ENCODE measurements at places on chromosomes 12 and 14.
A peak's percentile ranks its signal among the peaks of the same experiment; 100 is the strongest.

DNA sequence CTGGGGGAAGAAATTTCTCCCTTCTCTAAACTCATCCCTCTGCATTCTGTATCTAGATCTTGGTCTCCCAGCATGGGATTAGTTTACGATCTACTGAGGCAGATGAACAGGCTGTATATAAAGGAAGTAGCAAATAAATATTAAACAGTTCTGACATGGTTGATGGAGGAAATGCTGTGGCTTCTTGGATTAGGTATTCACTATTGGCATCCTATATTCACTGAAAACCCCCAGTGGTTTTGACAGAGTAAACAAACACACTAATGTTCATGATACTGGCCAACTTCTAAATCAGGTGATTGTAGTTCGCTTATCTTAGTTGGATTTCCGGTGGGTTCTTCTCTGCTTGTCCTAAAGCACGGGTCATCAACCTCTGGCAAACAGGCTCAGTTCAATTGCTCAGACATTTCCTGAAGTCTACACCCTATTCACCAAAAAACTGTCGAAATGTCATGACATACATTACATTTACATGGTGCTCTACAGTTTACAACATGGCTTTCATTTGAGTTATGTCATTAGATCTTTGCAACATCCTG is 433.9 kb downstream of the EGLN3 start:
- no peak for DNase-seq

DNA sequence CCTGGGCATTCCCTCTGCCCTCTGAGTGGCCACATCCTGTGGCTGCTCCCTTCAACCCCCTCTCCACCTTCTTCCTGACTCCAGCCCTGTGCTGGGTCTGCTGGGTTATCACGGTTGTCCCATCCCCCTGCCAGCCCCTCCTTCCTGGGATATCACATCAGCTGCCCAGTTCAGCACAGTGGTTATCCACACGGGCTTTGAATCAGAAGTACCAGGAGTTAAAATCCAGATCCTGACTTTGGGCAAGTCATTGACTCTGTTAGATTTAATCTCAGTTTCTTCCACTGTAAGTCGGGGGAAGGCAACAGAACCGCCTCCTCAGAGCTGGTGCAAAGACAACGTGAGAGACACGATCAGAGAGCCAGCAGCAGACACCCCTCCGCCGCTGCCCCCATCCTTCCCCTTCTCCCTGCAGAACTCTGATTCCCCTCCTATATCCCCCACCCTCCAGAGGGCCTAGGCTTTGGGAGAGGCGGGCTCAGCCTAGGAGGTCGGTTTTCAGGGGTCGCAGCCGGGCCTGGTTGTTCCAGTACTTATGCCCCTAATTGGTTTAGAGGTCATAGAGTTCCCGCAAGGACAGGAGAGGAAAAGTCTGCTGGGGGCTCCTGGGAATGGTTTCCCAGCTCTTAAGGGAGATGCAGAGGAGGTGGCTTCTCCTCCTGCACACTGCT is 42.5 kb downstream of the PRIMA1 start:
- DNase-seq = no peak

- no peak for DNase-seq
Measured at GRCh38 chr12:91871751-91872150, 273.9 kb downstream of the BTG1 start.

- no peak for DNase-seq
Measured at GRCh38 chr14:83071888-83072501, 1538.3 kb upstream of the SEL1L start.

DNA sequence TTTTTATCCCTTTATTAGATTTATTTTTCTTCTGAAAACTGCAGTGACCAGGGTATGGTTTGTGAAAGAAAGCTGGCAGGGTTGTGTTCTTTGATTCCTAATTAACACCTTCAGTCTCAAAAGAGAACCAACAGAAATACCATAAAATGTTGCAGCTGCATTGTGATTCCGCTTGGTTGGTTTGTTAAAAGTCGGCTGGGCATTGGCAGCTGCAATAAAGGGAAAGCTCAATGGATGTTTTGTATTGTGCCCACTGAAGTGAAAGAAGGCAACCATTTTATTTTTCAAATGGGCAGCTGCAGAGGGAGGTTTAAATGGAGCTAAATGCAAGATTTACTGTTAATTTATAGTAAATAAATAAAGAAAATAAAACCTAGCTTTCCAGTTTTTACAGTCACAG is 16.7 kb downstream of the LGR5 start:
- DNase-seq = no peak

DNA sequence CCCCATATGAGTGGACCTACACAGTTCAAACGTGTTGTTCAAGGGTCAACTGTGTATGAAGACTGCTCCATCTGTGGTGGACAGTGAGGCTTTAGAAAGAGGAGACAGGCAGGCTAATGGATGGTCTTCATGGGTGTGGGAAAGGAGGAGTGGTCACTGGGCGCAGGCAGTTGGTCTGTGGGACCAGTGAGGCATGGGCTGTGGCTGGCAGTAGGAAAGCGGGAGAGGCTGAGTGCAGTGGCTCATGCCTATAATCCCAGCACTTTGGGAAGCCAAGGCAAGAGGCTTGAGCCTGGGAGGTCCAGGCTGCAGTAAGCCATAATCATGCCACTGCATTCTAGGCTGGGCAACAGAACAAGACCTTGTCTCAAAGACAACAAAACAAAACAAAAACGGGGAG is 2.0 kb upstream of the NR4A1 start:
- no peak for DNase-seq

- no peak for DNase-seq
Measured at GRCh38 chr12:115190010-115190770, 506.2 kb upstream of the TBX3 start.

DNA sequence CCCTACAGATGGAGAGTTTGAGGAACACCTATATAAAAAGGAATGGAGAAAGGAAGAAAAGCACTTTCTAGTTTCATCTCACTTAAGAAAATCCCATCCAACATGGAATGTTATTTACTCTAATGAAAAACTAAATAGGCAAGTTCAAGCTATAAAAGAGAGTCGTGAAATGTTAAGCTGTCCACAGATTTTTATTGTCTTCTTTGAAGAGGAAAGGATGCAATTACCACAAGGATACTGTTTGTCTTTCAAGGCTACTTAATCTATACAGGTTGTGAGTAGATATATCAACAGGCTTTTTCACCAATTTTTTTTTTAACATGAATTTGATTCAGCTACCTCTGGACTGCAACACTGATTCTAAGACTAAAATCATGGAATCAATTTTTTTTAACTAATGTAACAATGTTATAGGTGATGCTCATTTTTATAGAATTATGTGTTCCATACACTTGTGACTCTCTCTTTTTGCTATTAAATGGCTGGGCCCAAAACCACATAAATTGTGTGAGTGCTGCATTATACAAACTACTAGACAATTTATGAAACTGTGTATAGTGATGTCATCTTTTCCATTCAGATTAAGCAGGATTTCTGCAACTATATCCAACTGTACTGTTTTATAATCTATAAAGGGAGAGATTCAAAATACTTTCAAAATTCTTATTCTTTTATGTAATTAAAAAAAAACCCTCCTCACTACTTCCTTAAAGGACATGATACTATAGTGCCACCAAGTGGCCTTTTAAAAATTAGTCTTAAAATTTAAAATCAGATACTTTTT is 26.8 kb upstream of the BMAL2 start:
- DNase-seq = peak; percentile 82

DNA sequence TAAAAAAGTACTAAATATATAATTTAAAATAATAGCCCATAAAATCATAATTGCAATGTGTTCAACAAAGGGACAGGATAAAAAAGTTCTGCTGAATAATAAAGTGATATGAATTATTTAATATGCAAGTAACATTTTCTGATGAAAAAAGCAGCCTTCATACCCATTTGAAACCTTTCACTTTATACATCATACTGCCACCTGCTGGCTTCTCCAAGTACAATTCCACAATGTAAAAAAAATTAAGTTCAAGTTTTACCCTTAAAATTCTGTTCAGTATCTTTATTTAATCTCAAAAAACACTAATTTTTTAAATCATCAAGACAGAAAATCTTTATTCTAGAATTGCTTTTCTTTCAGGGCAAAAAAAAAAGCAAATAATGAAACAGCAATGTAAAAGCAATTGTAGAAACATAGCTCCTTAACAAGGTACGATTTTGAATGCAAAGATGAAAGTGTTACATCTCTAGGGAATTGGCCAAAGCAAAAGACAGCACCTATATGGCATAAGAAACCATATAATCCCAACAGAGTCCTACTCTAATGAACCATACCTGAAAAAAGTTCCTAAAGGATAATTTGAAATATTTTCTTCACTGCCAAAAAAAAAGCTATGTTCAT is 15.0 kb downstream of the MDM1 start:
- DNase-seq = peak; percentile 84

DNA sequence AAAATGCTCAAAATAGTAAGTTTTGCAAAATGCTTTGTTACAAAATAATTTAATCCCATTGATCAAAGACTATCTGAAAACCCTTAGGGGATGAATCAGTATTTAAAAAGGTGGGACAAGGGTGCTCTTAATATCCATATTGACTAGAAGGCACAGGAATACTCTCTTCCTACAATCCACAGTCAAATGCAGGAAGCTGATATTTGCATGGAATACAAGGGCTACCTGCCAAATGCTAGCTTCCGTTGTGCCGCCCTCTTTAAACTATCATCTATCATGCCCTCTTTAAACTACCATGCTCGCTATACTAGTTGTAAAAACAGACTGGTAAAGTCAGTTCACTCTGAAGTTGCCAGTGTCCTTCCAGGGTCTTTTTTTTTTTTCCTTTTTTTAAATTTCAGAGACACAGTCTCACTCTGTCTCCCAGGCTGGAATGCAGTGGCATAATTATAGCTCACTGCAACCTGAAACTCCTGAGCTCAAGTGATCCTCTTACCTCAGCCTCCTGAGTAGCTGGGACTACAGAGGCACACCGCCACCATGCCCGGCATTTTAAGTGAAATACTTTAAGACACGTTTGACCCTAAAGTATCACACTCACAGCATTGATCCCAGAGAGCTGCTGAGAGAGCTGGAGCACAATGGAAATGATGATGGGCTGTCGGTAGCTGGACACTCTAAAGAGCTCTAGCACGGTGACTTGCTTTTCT is 6.7 kb downstream of the SLC2A3 start:
- no peak for DNase-seq

GRCh38 chr12:4857472-4858291 is 52.0 kb upstream of the KCNA1 start:
- peak; percentile 71 for DNase-seq

GRCh38 chr14:74574090-74574433 is 38.0 kb downstream of the LTBP2 start:
- no peak for DNase-seq

DNA sequence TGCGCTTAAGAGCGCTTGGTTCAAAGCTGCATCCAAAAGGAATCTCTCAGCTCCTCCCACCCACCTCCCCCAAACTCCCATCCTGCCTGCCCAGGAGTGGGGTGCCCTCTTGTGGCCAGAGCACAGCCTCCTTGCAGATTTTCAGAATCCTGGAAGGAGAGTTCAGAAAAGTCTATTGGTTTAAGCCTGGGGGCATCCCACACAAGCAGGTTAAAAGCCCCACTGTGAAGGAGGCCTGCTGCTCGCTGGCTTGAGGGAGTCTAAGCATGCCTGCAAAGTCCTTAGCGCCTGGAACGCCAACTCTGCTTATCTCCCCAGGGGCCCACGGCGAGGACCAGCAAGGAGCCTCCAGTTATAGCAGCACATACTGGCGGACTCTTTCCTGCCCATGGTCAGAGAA is 297.1 kb downstream of the KSR2 start:
- DNase-seq = no peak

GRCh38 chr14:88049266-88049665 is 44.3 kb downstream of the GPR65 start:
- no peak for DNase-seq

DNA sequence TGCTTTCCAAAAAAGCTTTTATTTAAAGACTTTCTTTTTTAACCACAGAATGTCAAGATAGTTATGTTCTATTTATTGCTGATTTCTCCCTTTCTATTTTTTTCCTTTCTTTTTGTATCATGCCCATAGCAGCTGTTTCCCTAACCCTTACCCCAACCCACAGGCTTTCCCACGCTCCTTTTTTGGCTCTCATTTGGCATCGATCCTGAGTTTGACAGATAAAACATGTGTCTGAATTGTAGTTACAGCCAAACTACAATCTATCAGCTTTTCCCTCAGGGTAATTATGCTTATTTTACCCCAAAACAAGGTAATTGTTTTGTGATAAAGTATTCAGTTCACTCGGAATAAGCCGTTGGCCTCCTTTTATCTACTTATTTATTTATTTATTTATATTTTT is 46.7 kb downstream of the PDE3A start:
- DNase-seq = peak; percentile 41

DNA sequence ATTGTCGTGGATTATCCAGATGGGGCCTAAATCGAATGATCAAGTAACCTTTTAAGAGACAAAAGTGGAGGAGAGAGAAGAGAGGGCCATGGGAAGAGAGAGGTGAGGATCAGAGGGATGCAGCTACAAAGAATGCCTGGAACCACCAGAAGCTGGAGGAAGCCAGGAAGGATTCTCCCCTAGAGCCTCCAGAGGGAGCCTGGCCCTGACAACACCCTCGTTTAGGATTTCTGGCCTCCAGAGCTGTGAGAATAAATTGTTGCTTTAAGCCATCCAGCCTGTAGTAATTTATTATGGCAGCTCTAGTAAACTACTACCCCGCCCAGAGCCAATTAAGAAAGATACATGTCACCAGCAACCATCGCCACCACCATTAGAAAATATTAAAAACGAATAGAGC is 46.2 kb upstream of the GSC start:
- no peak for DNase-seq

DNA sequence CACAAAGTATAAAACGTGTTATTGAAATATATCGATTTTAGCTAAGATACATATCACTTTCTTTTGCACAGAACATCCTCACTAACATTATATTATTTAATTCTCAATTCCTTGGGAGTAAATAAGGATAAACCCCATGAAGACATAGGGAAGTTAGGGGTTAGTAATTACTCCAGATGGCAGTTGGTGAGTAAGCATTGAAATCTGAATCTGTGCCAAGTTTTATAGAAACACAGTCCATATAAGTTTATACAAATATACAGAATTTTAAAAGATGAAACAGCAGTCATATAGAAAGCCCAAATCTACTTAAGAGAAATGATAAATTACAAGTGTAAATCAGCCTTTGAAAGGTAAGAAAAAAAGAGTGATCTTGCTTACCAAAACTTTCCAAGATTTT is 200.4 kb upstream of the SYT10 start:
- no peak for DNase-seq

DNA sequence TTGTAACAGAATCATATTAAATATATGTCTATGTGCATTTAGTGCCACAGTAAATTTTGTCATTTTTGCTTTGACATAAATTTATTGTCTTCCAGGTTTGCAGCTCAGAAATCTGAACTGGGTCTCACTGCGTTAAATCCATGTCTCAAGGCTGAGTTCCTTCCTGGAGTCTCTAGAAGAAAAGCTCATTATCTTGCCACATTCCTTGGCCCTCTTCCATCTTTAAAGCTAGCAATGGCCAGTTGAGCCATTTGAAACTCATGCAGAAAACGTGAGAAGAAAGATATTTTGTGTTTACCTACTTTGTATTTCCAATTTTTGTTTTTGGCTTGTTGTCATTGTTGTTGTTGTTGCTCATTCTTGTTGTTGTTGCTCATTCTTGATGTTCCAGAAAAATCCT is 10.7 kb downstream of the PRH1 start:
- peak; percentile 66 for DNase-seq

GRCh38 chr14:67186789-67187584 is 2.3 kb upstream of the GARIN2 start:
- peak; percentile 77 for DNase-seq

GRCh38 chr14:58703161-58703506 is 65.4 kb downstream of the DACT1 start:
- DNase-seq = no peak

GRCh38 chr14:77580964-77581505 is 35.4 kb downstream of the SPTLC2 start:
- peak; percentile 80 for DNase-seq
